ENCODE measurements at places on chromosomes 11 and 22.

DNA sequence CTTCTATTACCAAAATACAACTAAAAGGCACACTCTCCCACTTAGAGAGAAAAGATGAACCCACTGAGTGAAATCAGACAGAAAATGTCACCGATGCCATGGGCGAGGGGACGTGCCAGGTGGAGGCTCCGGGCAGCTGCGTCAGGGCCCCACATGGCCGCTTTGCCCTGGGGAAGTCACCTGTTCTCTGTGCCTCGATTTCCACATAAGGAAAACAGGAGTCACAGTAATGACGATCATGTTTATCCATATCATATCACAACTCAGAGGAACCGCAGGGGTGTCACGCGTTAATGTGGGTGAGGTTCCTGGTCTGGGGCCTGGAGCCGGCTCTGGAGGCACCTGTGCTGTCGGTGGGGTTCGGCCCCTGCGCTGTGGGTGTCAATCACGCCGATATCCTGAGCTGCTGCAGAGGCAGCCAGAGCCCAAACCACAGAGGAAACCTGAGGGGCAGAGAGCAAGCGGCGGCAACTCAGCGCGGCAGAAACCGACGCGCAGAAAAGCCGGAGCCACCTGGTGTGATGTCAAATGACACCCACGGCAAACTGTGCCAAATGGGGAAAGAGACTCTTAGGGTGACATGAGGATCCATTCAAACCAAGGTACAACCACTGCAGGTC lies 243.7 kb downstream of the BRD1 start:
- DNase-seq, result no peak

DNA sequence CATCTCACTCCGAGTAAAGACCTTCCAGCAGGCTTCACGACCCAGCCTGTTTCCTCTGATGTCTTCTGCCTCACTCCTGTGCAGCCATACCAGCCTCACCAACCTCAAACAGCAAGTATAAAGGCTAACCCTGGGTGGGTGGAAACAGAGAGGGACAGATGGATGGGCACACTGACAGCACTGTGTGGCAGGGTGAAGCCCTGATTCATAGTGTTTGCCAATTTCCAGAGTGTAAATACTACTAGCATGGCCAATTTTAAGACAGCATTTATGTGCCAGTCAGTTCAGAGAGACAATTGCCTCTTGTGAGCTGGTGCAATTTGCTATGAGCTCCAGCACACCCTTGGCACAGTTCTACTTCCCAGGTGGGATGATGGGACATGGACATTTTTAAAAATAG lies 21.5 kb downstream of the TST start:
- no peak for DNase-seq

- DNase-seq, result no peak
These were observed 3.2 kb upstream of the PTDSS2 start for GRCh38 chr11:446891-447290.

GRCh38 chr22:17043521-17043920 lies 35.5 kb upstream of the GAB4 start:
- no peak for DNase-seq

DNA sequence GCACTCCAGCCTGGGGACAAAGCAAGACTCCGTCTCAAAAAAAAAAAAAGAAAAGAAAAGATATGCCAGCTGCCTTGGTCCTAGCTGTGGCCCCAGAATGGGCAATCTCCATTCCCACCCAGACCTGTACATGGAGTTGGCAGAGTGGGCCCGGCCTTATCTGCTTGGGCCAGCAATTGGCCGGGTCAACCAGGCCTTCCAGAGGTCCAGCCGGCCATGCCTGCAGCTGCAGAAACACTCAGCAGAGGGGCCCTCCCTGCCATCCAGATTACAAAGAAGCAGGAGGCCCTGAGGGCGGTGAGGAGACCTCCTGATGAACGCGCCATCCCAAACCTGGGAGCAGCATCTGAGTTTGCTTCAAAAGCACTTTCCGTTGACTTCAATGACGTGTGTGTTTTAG lies 26.9 kb upstream of the ARFGAP3 start:
- DNase-seq, result no peak

DNA sequence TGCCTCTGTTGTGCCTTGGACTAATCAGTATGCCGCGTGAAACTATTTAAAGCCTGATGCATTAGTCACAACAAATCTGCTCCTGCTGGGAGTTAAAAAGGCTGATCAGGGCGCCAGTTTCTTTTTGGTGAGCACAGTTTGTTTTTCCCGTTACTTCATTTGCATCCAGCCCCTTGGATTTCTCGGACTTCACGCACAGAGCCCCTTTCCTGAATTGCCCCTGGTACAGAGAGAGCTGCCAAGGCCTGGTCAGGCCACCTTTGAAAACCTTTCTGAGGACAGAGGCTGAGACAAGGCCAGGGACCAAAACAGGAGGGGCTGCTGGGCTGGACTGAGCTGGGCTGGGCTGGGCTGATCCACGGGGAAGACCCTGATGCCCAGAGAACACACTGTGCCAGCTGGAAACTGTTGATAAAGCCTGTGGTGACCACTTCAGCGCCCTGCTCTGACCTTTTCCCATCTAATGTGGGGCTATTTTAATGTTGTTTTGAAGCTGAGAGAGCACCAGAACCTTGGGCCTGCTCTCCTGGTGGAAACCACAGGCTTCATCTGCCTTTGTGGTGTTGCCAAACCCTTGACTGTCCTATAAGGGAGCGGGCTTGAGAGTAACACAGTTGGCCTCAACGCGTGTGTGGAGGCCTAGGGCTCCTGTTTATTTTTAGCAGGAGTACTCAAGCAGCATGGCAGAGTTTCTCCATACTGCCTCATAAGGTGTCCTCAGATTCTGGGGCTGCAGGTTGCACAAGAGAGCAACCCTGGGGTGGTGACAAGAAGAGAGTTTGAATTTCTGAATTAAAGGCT lies 44.2 kb downstream of the NAV2 start:
- DNase-seq, result no peak

GRCh38 chr22:37167981-37168647 lies 18.4 kb upstream of the IL2RB start:
- no peak for DNase-seq

- DNase-seq, result no peak
These were observed 10.8 kb downstream of the LARGE2 start for GRCh38 chr11:45933131-45933831.

DNA sequence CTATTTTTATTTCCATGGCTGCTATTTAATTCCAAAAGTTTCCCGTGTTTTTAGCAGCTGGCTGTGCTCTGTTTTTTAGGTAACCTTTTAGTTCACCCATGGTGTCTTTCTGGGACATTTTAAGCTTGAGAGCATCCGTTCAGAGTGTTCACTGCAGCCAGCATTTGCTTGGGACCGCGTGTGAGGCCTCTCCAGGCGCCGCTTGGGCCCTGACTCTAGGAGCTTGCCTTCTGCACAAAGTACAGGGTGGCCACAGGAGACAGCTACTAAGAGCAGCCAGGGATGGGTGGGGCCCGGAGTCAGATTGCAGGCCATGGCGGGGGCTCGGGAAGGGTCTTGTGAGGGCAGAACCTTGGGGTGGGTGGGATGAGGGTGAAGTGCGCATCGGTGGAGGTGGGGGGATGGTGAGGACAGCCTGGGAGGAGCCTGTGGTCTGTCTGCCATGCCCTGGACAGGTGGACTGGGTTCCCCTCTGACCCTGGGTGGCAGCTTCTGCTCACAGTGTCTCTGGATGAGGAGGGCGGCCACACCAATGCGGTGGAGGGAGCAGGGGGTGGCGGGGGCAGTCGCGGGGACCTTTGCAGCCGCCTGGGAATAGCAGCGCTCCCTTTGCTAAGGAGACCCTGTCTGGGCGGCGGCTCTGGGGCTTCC lies 288.1 kb downstream of the TBC1D22A start:
- DNase-seq, result no peak

DNA sequence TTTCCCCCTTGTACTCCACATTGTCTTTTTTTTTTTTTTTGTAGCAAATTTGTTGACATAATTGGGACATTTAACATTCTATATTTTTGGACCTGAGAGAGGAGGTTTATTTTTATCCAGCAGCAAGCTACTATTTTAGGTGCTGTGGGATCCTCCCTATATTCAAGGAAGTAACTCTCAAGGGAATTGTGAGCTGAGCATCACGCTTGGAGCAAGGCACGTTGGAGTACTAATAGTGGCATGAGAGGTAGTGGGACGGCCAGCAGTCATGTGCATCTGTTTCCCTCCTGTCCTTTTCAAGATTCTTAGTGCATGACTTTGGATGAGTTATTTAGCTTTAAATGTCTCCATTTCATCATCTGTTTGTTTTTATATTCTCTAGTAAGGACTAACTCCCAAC lies 52.3 kb downstream of the EXT2 start:
- DNase-seq, result no peak

GRCh38 chr11:123653827-123654565 lies 428 bp downstream of the SCN3B start:
- DNase-seq, result no peak

GRCh38 chr11:115081972-115082371 lies 403.6 kb downstream of the NXPE2 start:
- DNase-seq, result no peak

DNA sequence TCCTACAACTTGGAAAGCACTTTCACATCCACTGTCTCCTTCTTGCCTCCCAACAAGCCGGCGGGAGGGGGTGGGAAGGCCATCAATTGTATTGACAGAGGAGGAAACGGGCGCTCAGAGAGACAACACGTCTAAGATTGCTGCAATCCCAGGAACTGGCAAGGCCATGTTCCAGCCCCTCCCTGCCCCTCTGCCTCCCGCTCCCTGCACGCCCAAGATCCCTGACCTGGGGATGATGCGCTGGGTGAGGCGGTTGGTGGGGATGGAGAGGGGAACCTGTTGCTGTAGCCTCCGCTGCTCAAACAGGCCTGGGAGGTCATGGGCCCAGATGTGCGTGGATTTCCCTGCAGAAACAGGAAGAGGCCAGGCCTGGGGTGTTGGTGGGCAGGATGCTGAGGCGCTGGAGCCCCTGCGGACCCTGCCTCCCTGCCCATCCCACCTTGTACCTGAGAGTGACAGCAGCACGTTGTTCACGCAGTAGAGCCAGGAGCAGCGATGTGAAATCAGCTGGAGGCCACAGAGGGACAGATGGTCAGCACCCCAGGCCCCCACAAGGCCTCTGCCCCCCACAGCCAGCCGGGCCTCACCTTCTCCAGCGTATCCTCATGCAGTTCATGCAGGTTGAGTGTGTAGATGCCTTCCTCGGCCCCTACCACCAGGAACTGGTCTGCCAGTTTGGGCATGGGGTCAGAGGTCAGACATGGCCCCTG lies 6.8 kb downstream of the MAP4K2 start:
- no peak for DNase-seq

GRCh38 chr22:26170795-26171580 lies 1.7 kb downstream of the SEZ6L start:
- no peak for DNase-seq

DNA sequence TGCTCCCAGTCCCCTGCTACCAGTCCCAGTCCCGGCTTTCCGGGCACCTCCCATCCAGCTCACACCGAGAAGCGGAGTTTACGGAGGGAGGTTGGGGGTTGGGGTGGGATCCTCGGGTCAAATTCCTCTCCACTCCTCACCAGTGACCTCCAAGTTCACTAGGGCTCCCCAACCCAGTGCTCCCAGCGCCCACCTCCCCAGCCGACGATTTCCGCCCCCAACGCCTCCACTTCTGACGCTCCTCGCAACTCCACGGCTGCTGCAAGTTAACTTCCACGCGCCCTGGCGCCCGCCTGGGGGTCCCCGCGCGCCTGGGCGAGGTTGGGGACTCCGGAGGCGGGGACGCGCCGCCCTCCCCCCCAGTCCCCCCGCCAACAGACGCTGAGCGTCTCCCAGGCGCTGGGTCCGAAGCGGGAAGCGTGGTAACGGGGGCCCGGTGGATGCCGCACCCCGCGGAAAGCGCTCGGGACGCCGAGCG lies 526 bp downstream of the TPST2 start:
- DNase-seq, result no peak

DNA sequence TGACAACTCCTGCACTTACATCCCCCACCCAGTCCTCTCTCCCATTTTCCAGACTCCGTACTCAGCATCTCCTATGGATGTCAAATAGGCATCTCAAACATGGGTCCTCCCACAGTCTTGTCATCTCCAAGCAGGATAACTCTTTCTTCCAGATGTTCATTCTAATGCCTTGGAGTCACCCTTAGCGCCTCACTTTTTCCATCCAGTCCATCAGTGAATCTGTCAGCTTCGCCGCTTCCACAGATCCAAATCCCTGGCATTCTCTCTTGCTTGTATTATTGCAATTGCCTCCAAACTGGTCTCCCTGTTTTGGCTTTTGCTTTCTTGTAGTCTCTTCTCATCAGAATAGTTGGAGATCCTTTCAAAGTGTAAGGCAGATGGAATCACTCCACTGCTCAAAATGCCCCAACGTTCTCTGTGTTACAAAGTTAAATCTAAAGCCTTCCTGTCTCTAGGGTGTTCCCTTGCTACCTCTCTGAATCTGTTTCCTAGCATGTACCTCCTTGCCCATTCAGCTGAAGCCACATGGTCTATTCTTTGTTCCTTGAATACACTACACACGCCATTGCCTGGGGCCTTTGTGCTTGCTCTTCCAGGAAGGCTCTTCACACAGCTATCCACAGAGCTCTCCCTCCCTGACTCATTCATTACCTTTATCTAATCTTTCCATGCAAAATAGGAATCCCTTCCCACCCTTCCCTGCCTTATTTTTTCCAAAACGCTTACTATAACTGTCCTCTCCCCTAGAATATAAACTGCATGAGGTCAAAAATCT lies 64.8 kb downstream of the UBASH3B start:
- no peak for DNase-seq

DNA sequence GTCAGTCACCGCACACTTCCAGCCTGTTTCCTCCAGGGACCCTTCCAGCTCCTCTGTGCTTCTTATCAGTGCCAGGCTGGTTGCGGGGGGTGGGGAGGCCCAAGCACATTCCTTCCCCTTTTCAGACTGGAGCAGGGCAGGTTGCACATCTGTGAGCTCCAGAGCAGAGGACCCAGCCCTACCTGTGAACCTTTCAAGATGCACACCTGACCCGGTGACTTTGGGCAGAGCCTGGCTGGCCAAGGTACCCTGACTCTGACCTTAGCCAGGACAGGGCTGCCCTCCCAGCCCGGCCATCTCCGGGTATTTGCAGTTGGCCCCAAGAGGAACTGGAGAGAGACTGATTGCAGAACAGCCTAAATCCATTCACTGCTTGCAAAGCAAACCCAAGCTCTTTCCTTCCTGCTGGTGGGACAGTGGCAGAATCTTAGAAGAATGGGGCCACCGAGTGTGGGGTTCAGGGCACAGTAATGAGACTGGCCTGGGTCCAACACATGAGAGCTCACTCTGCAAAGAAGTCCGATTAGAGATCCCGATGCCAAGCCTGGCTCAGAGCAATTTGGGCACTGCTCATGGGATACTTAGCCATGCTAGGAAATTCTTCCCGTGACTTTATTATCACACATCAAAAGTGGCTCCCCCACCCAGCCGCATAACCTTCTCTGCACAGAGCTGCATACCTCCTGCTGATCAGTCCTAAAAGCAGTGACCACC lies 64.7 kb upstream of the CCND1 start:
- no peak for DNase-seq

- no peak for DNase-seq
These were observed 72.6 kb downstream of the ISX start for GRCh38 chr22:35138521-35138920.

DNA sequence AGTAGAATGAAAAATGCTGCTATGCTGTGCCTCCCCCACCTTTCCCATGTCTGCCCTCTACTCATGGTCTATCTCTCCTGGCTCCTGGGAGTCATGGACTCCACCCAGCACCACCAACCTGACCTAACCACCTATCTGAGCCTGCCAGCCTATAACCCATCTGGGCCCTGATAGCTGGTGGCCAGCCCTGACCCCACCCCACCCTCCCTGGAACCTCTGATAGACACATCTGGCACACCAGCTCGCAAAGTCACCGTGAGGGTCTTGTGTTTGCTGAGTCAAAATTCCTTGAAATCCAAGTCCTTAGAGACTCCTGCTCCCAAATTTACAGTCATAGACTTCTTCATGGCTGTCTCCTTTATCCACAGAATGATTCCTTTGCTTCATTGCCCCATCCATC lies 14.9 kb upstream of the HBE1 start:
- DNase-seq, result no peak

All from stimulated activated CD8-positive, alpha-beta memory T cell treated with anti-CD3 and anti-CD28 coated beads, Interleukin-4, amount 100 ng/mL, for 1 hour (primary cell).